ENCODE measurements at places on chromosomes 6 and 20.

DNA sequence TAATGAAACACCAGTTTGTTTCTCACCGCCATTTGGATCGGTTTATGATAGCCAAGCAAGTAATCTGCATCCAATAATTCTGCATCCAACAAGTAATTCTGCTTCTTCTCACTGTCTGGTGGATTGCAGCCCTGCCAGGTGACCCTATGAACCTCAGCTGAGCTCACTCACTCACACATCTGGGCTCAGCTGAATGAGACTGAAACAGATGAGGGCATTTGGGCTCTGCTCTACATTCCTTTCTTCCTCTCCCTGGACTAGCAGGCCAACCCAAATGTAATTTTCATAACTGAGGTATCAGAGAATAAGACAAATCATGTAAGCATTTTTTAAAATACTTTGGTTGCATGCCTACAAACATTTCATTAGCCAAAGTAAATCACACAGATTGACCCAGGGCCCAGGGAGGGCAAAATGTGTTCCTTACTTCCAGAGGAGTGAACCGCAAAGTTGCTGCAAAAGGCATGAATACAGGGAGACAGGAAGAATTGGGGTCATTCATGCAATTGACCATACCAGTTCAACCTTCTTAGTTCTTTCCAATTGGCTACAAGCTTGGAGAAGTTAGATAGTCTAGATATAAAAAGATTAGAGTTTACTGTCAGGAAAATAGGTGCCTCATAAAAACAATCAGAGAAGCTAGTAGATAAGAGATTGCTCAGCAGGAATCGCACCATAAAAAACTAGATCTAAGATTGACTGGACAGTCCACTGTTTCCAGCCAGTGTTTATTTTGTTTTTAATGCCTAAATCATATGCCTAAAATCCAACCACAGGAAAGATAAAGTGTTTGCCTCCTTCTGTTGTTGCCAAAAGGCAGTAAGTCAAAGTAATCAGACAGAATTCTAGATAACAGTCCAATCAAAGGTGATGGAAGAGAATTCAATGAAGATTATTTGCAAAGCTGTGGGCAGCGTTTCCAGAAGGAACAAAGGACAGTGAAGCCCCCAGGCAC is 43.7 kb downstream of the CBLN4 start:
- no peak for DNase-seq

DNA sequence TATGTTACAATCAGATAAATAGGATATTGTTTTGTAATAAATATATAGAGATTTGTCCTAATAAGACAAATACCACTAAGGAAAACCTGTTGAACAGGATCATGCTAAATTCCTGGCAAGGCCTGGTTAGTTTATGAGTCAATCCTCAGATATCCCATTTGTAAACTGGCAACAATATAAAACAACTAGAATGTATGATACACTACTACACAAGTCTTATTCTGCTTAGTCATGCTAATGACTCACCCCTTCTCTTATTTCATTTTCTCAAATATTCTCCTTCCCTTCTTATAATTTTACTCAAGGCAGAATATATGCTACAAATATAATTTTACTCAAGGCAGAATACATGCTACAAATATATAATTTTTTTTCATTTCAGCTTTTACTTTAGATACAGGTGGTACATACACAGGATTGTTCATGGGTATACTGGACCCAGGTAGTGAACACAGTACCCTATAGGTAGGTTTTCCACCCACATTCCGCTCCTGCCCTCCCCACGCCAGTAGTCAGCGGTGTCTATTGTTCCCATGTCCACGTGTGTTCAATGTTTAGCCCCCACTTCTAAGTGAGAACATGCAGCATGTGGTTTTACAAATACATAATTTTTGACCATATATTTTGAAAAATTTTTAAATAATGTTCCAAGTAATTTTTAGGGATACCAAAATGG is 6.3 kb downstream of the OSER1 start:
- DNase-seq, result no peak

DNA sequence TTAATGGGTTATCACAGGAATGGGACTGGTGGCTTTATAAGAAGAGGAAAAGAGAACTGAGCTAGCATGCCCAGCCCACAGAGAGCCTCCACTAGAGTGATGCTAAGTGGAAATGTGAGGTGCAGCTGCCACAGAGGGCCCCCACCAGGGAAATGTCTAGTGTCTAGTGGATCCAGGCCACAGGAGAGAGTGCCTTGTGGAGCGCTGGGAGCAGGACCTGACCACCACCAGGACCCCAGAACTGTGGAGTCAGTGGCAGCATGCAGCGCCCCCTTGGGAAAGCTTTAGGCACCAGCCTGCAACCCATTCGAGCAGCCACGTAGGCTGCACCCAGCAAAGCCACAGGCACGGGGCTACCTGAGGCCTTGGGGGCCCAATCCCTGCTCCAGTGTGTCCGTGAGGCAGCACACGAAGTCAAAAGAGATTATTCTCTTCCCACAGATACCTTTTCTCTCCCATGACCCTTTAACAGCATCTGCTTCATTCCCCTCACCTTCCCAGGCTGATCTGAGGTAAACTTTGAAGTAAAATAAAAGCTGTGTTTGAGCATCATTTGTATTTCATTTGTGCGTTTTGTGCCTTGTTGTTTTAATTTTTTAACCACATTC is 4.4 kb downstream of the HLA-E start:
- DNase-seq, result no peak

DNA sequence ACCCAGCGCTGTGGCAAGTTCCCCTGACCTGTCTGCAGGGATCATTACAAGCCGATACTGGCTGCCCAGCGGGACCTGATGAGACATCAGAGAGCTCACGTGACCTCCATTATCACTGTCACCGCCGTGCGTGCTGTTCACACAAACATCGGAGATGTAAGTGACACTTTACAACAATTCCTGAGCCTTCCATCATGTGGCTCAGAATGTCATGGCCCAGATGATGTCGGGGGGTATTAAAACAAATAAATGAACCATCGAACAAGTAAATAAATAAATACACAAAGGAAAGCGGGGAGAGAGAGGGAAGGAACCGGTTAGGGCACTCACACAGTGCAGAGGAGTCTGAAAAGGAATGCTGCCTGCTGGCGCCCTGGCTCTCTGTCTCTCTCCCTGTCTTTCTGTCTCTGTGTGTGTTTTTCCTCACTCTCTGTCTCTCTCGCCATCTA is 195.1 kb downstream of the BMP7 start:
- no peak for DNase-seq

DNA sequence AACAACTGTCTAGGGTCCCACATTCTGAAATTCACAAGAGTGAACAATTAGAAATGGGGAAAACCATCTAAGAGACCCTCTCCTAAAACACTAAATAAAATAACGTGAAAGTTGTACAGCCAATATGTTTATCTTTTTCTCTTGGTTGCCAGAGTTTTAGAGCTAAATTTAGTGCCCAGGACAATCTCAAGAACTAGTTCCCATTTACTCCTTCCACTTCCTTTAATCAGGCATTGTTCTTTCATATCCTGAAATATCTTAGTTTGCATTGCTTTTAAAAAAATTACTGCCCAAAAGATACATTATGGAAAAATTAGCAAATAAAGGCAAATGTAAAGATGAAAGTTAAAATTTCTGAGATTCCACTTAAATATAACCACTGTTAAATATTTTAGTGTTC is 33.1 kb upstream of the UBR2 start:
- DNase-seq, result no peak

DNA sequence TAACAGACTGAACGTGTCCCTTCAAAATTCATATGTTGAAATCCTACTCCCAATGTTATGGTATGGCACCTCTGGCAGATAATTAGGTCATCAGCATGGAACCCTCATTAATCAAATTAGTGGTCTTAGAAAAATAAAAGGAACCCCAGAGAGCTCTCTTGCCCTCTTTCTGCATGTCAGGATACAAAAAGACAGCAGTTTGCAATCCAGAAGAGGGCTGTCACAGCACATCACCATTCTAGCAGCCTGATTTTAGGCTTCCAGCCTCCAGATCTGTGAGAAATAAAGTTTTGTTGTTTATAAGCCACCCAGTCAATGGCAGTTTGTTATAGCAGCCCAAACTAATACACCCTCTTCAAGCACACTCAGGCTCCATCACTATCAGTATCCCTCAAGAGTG is 292.9 kb downstream of the TRDN start:
- no peak for DNase-seq
